ENCODE measurements at places on chromosomes 4 and X.
A peak's percentile ranks its signal among the peaks of the same experiment; 100 is the strongest.

DNA sequence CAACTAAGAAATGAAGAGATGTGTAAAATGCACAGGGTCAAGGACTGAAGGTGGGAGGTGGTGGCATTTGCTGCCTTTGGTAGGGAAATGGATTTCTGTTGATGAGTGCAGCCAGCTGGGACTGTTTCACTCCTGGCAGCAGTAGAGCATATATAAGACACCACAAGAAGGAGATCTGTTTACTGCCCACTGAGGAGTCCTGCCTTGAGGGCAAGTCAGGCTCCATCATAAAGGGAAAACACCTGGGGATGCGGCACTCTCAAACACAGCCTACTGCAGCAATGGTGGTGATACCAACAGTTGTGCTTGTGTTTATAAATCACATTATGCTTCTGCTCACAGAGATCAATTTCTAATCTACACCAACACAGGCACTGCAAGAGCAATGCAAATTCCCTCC, 222.1 kb downstream of the TACR3 start:
- no peak for DNase-seq

DNA sequence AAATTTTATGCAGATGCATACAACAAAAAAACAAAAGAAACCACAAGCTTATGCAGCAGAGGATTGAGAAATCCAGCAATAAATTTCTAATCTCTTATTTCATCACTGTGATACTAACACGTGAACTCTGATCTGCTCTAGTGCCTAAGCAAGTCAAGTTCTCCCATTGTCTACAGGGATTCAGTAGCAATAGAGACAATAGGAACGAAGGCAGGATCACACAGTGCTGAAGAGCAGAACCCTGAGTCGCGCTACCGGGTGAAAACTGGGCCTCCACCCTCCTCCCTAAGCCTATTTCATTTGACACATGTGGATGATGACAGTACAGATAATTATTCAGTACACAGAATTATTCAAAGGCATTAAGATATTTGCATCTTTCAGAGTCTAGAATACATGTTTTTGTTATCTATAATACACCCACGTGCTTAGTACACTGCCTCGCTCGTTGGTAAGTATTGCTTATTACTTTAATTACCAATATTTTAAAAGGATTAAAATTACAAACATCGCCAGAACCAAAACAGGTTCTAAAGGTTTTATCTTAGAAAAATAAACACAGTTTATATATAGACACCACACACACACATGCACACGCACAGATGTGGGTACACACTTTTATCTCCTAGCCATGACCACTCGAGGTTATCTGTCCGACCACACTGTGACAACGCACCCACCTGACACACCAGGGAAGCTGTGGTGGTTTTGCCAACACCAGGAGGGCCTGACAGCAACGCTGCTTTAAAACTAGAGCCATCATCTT, 60.1 kb downstream of the RFC1 start:
- peak; percentile 70 for DNase-seq

DNA sequence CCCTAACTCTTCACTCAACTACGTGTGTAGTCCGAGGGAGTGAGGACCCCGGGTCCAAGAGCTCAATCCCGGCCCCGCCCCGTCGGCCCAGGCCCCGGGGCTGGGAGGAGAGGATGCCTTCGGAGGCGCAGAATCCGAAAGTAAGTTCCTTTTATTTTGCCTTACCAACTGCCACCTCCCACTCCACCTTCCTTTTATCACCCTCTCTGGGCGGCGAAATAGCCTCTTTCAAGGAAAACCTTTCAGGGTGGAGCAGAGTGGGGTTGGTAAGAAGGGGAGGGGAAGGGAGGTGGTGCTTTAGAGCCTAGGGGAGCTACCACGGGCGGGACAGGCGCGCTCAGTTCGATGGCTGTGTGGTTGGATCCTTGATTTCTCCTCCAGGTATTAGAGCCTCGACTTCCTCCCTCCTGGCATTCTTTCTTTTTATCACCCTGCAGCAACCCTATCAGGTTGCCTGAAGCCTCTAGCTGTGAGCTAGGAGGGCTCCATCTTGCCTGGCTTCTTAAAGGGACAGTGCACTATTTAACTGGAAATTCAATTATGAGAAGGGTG, 191.2 kb downstream of the RRAGB start:
- DNase-seq = peak; percentile 54

DNA sequence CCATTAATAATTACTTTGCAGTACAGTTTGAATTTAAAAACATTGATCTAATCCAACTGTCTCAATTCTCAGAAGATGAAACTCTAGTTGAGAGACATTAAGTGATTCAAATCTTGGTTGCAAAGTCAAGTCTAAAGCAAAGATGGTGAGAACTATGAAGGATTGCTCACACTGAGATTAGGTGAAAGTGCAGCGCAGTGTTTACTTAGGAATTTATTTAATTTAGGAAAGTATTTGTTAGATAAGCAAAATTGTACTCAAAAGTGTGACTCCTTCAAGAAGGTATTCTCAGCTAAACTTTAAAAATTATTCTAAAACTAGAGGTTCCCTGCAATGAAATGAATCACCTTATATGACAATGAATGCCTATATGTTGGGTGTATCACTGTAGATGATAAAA, 454.9 kb downstream of the PDGFC start:
- DNase-seq = no peak

GRCh38 chr4:37400241-37400881, 155.8 kb downstream of the NWD2 start:
- DNase-seq = no peak

DNA sequence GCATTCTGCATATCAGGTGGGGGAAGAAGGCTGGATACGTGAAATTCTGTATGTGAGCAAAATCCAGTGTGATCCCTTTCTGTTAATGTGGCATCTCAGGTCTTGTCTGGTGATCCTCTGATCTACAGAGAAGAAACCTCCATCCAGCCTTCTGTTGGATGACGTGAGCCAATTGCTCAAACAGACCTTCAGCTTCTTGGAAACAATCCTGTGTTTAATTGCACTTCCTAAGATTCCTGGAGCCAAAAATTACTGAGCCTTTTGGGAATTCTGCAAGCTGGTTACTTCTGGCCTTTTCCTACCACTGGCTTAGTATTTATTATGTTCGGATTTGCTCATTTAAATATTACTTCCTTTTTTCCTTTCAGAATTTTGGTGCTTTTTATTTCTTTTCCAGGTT, 51.2 kb downstream of the TRIML1 start:
- DNase-seq = no peak

DNA sequence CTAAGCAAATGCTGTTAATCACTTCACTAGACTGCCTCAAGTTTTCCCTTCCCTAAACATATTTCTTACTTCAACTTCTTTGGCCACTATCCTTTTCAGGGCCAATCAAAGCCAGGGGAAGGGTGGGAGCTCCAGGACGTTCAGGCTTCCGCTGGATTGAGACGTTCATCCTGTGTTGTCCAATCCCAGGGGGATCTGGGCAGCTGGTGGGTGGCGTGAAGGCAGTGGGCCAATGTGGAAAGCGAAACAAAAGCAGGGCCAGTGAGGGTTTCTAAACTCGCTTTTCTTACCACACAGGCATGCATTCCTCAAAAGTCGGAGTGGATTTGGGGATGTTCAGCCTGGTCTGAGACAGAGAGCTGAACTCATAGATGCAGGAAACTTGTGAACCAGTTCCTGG, 7.6 kb downstream of the CXCL13 start:
- no peak for DNase-seq

DNA sequence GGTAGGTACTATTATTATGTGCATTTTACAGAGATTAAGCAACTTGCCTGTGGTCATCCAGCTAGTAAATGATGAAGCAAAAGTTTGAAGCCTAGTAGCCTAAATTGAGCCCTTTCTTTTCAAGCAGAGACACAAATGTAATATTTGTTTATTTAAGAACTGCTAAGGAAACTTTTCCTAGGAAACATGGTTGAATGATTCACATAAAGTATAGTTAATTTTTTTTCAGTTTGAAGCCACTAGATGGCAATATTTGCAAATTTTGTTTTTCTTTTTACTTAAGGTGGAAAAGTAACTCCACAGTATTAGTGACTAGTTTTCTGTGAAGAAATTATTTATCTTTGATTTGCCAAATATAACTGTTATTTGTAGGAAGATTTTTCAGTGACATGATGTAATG, 52.8 kb upstream of the ANKRD17 start:
- DNase-seq = peak; percentile 64

DNA sequence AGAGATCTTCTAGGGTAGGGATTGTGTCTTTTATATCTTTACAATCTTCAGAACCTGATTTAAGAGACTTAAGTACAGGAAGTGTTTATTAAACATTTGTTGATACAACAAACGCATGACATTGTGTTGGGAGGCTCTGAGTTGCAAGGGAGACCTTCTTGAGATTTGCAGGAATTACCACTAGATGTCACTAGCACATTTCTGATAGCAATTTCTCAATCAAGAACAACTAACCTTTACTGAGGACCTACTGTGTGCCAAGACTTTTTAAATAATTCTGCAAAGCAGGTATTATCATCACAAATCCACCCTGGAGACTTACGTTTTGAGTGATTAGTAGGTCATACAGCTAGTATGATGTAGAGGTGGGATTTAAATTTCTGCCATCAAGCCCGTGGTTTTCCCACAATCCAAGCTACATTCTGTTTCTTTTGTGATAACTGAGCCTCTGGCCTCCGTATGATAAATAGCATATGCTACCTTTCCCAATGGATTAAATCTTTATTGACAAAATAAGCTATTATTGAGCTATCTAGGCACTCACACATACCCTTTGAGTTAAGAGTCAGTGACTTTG, 986.0 kb downstream of the CCSER1 start:
- DNase-seq = peak; percentile 50

- DNase-seq = no peak
These were observed 13.6 kb downstream of the LDB2 start for GRCh38 chr4:16884673-16885460.

- DNase-seq = peak; percentile 1
These were observed 28.1 kb downstream of the SLC16A2 start for GRCh38 chrX:74449322-74449936.

DNA sequence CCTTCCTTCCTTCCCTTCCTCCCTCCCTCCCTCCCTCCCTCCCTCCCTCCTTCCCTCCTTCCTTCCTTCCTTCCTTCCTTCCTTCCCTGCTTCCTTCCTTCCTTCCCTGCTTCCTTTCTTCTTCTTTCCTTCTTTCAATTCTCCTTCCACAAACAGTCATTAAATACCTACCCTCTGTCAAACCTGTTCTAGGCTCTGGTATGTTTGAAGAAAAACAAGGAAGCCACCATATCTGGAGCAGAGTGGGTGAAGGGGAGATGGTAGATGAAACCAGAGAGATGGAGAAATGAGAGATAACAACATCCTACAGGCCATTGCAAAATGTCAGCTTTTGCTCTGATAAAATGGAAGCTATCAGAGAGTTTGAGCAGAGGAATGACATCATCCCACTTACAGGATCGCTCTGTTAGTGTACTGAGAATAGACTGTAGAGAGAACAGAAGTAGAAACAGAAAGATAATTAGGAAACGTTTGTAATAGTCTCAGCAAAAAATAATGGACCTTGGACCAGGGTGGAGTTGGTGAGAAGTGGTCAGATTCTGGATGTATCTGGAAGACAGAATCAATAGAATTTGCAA, 334.0 kb downstream of the STIM2 start:
- DNase-seq = no peak

- peak; percentile 94 for DNase-seq
These were observed 15.0 kb upstream of the STK32B start for GRCh38 chr4:5036239-5036638.

- DNase-seq = no peak
These were observed 22.7 kb upstream of the DKK2 start for GRCh38 chr4:107058828-107059227.

DNA sequence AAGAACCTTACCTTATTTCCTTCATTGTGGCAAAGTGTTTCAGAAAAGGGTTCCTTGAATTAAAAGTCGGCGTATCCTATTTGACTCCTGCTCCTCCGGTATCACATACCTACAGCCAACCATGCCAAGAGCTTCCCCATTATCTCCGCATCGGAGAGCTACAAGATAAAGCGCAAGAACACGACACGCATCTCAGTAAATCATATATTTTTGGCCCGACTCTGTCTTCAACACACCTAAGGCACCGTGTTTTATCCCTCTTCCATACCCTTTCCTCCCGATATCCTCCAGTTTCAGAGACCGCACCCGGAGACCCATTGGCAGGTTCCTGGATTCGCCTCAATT, 497 bp upstream of the THAP9 start:
- peak; percentile 72 for DNase-seq

DNA sequence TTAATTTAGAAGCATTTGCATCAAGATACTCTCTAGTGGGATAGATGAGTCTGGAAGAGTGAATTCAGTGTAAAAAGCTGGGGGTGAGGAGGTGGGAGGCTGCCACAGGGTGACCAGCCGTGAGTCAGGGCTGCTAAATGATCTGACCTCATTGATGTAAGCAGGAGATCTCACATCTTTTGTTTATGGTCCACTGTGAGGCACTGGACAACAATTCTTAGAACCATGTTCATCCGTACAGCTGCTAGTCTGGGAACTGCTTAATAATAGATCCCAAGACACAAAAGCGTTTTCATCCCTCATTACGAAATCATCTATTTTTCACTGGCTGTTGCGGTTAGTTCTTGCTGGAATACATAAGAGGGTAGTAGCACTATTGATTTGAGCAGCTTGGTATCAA, 14.1 kb downstream of the KLF3 start:
- no peak for DNase-seq

DNA sequence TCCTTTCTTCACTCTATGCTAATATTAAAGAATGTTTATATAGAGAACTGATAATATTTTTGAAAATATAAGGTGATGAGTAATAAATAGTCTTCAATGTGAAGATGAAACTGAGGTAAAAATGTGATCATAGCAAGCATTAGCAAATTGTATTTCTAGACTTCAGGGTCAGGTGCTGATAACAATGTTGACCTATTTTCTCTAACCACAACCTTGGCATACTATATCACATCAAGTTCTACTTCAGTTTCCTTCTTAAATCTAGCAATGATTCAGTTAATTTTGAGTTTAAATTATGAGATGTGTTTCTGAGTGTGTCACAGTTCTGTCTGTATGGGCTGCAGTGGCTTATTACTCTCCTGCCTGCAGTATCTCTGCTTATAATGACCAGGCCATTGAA, 209.4 kb downstream of the RAPGEF2 start:
- DNase-seq = peak; percentile 41

GRCh38 chr4:175127314-175127713, 209.2 kb downstream of the ADAM29 start:
- no peak for DNase-seq

DNA sequence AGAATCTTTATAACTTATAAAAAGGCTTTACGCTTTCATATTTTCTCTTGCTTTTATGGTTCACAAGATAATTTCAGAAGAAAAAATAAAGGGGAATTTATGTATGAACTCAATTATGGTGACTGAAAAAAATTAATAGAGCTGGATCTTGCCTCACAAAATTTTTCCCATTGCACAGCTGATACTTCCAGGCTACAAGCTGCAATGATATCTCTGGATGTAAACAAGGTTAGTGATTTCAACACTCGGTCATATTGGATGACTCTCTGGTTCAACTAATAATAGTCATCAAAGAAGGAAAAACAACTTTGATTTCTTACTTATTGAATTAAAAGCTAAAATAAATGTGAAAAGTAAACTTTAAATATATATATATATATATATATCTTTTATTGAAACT, 868.0 kb downstream of the FAT4 start:
- DNase-seq = no peak

GRCh38 chr4:23305026-23305425, 584.8 kb downstream of the PPARGC1A start:
- no peak for DNase-seq

All from hematopoietic multipotent progenitor cell treated with erythropoietin and hydrocortisone succinate and interleukin-3 and kit ligand, for 4 days (in vitro differentiated cells).